ENCODE measurements at places on chromosomes 5 and 9.

DNA sequence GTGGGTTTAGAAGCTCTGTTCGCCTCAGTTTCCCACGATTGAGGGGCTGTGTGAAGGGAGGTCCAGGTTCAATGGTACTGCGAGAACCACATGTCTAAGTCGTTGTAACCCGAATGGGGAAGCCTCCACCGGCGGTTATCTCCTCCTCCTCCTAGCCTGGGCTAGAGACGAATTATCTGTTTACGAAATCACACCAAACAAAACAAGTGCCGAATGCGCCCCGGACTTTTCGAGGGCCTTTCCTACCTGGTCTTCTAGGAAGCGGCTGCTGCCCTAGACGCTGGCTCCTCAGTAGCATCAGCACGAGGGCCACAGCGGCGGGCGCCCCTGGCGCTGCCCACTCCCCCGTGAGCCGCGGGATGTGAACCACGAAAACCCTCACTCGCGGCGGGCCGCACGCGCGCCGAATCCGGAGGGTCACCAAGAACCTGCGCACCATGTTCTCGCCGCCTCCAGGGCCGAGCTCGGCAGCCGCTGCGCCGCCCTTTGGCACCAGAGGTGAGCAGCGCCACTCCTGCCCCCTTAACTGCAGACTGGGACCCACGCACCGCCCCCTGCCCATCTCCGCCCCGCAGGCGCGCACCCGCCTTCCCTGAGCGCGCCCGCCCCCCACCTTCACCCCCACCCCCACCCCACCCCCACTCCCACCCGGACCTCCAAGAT lies at the start of gene CDKN2A:
Gene CDKN2A (minus strand): TSS at position 500 of the 663 bp plus-strand sequence.
- no peak for DNase-seq

DNA sequence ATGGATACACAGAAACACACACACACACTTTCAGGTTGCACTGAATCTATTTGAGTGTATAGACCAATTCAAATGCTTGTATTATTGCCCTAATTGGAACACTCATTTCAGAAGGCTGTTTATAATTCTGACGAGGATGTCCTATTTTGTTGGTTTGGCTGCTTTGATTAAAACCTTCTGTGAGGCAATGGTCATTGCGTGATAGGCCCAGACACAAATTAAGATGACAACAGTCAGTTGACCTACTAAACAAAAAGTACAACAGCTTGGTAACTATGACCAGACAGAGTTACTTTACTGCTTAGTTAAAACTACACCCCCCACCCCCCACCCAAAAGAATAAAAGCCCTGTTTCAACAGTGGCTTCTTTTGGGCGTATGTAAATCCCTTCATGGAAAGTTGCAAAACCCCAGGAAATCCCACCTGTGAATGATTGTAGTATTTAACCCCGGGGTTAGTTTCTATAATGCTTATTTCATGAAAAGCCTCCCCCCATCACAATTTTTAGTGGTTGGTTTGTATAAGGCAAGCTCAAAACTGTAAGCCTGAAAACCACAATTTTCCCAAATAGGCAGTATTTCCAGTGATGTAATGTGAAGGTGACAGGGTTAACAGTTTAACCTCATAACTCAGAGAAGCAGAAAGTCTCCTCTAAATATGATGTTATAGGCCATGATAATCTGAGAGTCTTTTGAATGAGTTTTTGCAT lies 340.8 kb downstream of the FGF10 start:
- DNase-seq = no peak

DNA sequence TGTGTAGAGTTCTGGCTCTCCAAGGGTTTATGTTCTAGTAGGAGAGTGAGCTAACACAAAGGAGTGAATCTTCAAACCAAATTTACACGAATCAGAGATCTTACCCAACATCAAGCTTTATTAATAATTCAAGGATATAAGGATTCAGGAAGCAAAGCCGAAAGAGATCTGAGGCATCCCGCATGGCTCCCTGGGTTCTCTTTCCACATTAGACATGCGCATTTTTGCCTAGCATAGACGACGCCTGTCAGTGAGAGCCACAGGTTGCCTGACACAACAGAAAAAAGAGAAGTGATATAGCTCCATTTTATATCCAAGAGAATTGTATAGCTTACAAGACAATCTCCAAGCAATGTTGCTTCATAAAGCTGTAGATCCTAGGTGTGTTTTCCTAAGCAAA lies 52.6 kb downstream of the ESM1 start:
- no peak for DNase-seq

DNA sequence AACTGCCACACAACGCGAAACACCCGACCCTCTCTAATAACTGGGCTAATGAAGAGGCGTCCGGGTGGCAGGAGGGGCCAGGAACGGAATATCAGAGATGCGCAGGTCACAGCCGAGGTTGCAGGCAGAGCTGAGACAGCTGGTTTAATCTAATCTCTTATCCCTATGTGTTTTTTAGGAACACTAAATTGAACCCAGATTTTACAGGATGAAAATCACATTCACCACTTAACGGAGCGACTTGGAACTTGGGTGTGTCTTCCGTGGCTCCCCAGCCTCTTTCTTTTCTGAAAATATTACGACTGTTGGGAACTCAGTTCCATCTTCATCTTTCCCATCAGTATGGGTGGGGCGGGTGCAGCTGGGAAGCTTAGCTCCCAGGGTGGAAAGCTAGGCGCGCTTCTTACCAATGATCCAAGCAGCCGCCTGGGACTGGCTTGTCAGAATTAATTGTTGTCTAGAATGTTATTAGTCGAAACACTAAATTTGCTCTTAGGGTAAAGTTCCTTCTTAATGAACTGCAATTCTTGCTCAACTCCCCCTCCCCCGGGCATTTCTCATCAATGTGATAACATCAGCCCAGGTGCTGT lies 92.5 kb downstream of the IRX2 start:
- no peak for DNase-seq

- no peak for DNase-seq
These were observed 53.5 kb downstream of the NEK6 start for GRCh38 chr9:124311283-124311682.

DNA sequence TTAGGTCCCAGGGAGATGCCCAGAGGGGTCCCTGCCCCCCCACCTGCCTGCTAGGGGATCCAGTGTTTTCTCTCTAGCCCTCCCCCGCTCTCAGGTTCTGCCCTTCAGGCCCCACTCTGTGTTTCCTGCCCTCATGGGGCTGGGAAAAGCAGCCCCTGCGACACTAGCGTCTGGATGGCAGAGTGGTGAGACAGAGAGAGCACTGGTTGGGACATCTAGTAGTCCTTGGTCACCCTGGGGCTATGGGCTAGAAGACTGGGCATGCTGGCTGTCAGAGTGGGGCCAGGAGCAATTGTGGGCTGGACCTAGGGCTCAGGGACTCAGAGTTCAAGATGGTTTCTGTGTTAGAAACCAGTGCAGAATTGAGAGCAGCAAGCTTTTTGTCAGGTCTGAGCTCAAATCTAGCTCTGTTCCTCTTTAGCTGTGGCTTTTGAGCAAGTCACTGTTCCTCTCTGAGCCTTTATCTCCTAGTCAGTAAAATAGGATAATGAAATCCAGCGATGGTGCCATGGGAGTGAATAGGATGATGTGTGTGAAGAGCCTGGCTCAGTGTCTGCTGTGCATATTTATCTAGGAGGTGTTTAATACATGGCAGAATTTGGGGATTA lies 39.0 kb downstream of the RGS3 start:
- no peak for DNase-seq

GRCh38 chr5:71864730-71865601 lies 145.9 kb downstream of the CARTPT start:
- DNase-seq = no peak

DNA sequence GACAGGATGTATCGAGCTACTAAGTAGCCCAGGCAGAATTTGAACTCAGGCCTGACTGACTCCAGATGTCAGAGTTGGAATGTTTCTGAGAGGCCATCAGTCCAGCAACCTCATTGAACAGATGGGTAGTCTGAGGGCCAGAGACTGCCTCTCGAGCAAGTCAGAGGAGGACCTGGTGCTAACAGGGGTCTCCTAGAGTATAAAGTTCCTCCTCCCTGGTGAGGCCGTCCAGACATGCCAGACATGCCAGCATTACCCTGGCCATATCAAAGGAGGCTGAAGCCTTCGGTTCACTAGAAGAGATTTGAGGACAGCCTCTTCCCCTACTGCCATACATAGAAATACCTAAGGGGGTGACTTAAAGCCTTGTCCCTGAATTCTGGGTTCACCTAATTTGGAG lies 81.2 kb downstream of the ZNF618 start:
- no peak for DNase-seq

DNA sequence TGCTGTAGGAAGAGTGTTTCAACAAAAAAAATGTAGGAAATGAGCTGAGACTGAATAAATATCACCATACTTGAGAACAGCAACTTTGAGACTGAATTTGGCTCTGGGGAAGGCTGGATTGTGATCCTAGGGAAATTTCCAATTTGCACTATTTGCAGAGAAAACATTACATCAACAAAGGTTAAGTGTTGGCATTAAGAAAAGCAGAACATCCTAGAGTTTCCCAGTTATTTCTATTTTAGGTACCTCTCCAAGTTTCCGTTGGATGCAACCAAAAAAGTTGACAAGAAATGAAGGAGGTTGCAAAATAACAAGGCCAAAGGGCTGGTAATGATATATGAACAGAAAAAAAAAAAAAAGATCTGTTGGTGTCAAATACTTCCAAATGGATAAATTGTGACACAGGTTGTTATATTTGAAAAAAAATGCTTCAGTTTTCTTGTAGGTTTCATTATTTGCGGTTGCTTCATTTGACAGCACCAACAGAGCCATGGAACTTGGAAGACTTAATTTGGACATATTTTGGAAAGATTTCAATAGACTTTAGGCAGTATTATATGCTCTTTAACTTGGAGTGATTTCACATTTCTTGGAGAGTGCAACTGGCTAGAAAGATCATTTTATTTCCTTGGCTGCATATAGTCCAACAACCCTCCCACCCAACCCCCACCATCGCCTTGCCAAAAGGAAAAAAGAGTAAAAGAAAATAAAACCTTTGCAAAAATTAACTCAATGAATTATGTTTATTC lies 230.8 kb downstream of the ZNF608 start:
- no peak for DNase-seq

- no peak for DNase-seq
These were observed 25.0 kb downstream of the BHMT start for GRCh38 chr5:79136618-79137017.

DNA sequence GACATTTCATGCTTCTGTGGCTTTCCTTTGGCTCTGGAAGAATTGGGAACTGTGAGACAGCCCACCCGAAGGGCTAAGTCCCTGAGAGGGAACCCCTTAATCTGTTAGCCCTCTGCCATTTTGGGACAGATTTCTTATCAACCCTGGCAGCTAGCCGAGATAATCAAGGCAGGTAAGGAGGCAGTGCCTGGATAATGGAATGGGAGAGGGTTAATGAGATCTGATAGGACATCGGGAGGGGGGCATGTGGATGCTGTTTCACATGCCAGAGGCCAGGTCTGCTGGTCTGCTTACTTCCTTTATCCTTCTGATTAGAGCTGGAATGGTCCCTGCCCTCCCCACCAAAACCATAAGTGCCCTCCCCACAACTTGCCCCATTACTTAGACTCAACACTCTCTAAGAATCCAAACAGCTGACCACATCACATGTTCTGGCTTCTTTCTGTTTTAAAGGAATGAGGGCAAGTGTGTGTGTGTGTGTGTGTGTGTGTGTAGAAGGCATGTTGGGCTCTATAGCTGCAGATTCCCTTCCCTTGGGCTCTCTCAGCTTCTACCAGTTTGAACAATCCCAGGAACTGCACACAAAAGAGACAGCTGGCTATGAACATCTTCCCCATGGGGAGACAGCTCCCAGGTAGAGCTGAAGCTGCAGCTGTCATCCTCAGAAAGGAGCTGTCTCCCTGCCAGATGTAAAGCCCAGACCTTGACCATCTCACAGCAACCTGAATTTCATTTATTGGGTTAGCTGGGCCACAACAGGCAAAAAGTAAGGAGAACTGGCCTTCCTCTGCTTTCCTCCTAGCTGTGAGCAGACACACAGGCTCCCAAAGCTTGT lies 221.3 kb downstream of the PIK3R1 start:
- DNase-seq = no peak

DNA sequence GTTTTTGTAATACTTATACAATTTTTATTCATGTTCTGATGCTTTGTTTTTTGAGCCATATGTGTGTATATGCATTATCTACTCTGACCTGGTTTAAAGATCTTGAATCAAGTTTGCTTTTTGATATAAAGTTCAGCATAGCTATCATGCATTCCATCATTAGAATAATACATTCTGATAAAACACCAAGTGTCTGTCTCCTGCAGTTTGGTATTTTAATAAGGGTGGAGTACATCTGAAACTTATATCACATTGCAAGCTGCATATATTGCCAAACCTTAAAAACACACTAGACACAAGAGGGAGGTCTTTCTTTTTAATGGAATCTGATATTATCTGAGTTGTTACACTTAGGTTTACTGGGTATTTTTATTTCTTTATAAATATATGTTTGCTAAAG lies 102.8 kb upstream of the ADAMTSL1 start:
- DNase-seq = no peak

- no peak for DNase-seq
These were observed 131.5 kb downstream of the DOCK8 start for GRCh38 chr9:346111-346571.

- no peak for DNase-seq
These were observed 1.1 kb upstream of the FRRS1L start for GRCh38 chr9:109168170-109168569.

DNA sequence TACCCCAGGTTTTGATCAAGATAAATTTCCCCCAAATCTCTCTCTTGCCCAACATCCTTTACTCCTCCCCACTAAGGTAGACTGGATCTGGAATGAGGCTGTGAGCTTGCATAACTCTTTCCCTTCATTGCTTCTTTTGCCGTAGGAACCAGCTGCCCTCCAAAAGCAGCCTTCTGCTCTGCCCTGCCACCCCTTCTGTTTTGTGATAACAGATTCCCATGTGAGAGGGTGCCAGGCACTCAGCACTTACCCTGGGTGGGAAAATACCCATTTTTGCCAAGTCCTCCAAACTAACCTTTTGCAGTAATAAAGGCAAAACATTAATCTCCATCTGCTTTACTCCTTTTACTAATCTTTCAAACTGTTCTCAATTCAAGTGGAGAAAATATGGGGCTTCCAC lies 182.6 kb downstream of the ASTN2 start:
- DNase-seq = no peak

DNA sequence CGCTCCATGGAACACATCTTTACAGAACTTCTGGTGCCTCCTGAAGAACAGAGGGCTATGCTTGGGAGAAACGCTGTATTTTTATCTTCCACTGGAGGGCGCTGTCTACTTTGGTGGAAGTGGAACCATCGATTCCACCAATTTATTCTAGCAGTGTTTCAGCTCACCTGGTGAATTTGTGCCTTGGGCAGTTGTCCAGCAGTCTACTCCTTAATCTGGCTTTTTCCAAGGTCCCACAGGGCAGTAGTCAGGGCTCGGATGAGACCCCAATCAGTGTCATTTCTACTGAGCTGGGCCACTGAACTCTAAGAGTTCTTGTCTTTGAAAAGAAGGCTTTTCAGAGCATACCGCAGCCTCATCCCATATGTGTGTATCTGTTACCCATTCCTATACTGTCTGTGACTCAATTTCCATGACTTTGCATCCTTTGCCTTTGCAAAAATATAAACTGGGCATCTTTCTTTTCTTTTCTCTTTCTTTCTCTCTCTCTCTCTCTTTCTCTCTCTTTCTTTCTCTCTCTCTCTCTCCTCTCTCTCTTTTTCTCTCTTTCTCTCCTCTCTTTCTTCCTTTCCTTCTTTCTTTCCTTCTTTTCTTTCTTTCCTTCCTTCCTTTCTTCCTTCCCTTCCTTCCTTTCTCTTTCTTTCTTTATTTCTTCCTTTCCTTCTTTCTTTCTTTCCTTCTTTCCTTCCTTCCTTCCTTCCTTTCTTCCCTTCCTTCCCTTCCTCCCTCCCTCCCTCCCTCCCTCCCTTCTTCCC lies 138.4 kb upstream of the ZNF618 start:
- peak; percentile 49 for DNase-seq

- no peak for DNase-seq
These were observed 53.9 kb downstream of the TTLL11 start for GRCh38 chr9:122039234-122039633.

- DNase-seq = no peak
These were observed 2.9 kb downstream of the SIGMAR1 start for GRCh38 chr9:34634551-34635248.

Data from liver (tissue), 10 donors.